ENCODE measurements at places on chromosomes 4 and X.

- H3K4me3 ChIP-seq = no peak overlapping the region
- no peaks in the 10 kb centered on the region for H3K36me3 ChIP-seq
- no peak overlapping the region for H3K27ac ChIP-seq
- H3K27me3 ChIP-seq = no peaks in the 10 kb centered on the region
These were observed 577.0 kb downstream of the FAT4 start for GRCh38 chr4:125891597-125892258.

DNA sequence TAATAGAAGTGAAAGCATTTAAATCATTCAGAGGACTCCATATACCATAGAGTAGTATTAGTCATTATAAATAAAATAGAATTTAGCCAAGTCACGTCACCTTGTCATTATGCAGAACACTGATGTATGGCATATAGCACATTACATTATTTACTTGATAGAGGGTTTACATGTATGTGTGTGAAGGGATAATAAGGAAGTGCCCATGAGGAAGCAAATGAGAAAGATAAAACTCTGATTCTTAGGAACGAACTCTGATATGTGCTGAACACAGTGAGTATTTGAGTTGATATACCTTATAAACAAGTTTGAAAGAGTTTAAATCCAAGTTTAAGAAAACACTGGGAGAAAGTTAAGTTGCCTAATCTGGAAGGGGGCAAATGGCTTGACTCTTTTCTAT is 160.5 kb upstream of the NDST3 start:
- no peak for DNase-seq
- no peaks in the 10 kb centered on the region for H3K27me3 ChIP-seq
- H3K4me1 ChIP-seq = no peaks in the 10 kb centered on the region
- no peaks in the 10 kb centered on the region for H3K36me3 ChIP-seq
- H3K4me3 ChIP-seq = no peak overlapping the region

DNA sequence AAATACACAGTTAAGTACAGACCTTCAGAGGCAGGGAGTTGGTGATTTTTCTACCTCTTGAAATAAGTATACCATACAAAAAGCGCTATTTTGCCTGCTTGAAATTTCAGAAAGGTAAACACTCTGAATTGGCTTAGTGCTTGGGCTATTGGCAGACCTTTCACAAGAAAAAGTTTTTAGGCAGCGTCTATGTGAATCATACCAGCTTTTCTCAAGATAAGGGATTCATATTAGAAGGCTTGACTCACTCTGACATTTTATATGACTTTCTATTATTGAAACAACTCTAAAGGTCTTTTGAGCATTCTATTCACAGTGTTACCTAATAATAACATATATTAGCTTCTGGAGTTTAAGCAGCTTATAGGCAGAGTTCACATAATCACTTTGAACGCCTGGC is 286.4 kb upstream of the FAT1 start:
- no peak overlapping the region for H3K4me3 ChIP-seq
- no peaks in the 10 kb centered on the region for H3K36me3 ChIP-seq
- H3K4me1 ChIP-seq = no peaks in the 10 kb centered on the region
- no peak overlapping the region for H3K27ac ChIP-seq

DNA sequence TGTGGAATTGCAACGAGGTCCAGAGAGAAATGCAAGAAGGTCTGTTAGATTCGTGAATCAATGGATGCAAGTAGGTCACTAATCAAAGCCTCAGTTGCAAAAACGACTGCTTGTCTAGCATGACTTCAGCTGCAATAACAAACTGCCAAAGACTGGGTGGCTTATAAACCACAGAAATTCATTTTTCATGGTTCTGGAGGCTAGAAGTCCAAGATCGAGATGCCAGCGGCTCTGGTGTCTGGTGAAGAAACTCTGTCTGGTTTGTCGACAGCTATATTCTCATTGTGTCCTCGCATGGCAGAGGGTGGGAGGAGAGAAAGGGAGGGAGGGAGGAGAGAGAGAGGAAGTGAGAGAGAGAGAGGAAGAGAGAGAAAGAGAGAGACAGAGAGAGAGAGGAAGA is 114.7 kb downstream of the MXRA5 start:
- H3K27ac ChIP-seq = no peak overlapping the region
- H3K4me3 ChIP-seq = no peak overlapping the region
- no peaks in the 10 kb centered on the region for H3K4me1 ChIP-seq

- no peaks in the 10 kb centered on the region for H3K27me3 ChIP-seq
- no peaks in the 10 kb centered on the region for H3K36me3 ChIP-seq
- no peak overlapping the region for H3K27ac ChIP-seq
These were observed 2275.1 kb downstream of the PCDH7 start for GRCh38 chr4:32994981-32995881.

Data from esophagus squamous epithelium (tissue), 5 donors.